Prostate gland (tissue), 2 donors: ENCODE measurements at places on chromosomes 12 and 14.
A peak's percentile ranks its signal among the peaks of the same experiment; 100 is the strongest.

DNA sequence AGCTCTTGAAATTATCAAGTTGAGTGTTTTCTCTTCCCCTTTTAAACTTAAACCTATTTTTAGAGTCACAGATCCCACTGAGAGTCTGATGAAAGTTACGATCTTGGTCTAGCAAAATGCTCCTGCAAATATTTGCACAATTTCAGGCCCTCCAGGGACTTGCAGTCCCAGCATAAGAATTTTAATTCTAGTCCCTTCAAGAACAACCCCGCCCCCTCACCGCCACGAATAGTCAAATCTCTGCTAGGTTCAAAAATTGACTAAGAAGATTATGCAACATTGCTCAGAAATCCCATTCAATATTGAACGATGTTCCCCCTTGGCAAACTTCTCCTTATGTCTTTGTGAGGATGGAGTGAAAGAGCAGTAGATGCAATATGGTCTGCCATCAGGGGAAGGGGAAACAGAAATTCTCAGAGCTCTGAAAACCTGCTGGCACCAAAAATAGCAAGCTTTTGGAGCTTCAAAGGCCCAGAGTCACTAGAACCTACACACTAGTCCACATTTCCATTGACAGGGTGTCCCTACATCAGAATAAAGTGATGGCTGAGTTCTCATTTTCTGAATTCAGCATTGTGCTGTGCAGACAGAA is 127.5 kb upstream of the CCDC175 start:
- no peak for DNase-seq

DNA sequence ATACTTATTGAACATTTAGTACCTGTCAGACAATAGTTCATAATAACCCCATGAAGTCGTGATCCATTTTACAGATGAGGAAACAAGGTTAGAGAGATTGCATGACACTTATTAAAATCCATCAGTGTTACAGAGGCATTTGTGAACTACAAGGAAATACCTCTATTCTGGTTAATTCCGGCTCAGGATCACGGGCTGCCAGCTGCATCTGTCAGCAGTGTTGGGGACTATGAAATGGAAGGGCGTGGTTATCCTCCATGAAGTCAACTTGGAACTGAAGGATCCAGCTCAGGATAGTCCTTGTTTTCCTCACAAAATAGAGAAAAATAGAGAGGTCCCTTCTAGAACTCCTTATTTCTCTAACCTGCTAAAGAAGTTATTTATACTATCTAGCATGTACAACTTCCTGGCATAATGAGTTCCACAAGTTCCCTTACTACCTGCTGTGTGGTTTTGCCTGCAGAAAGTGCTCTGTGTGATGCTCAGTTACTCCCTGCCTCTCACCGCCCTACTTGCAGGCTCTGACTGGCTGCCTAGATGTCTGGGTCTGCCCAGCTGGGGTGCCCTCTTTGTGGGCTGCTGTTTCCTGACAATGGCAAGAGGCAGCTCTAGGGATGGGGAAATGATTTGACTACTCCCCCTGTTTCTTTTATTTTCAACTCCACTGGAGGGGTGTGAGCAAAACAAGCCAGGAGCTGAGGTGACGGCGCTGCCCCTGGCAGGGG is 36.8 kb downstream of the PLXNC1 start:
- DNase-seq, result no peak

- DNase-seq, result no peak
Measured at GRCh38 chr12:125296701-125297100, 231.5 kb downstream of the AACS start.

GRCh38 chr14:51094282-51094821 is 553 bp downstream of the TRIM9 start:
- DNase-seq, result no peak

DNA sequence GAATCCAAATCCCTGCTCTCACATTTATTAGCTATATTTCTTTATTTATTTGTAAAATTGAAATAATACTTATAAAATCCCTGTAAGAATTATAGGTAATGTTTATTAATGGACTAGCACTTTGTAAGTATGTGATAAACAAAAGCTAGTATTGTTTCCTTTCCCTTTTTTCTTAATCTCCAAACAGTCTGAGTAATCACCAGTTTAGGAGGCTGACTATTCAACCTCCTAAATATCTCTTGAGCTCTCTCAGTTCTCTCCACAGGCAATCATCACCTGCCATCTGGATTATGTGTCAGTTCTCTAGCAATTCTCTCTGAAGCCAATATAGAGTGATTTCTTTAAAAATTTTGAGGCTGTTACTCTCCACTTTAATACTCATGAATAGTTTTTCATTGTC is 9.2 kb upstream of the LYZ start:
- no peak for DNase-seq

- no peak for DNase-seq
Measured at GRCh38 chr12:4486980-4487379, 41.4 kb upstream of the FGF6 start.

DNA sequence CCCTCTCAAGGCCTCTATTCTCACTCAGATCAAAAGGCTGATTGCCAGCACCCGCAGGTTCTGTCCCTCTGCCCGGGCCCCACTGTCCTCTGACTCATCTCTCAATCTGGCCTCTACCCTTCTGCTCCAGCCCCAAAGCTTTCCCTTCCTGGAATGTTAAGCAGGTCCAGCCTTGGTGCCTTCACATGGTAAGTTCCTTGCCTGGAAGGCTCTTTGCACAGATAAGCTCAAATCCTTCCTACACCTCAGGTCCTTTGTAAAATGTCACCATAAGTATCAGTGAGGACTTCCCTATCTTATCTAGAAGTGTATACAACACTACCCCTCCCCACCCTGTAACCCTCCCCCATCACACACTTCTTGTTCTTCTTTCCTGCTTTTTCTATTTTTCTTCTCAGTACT is 22.2 kb downstream of the LPCAT3 start:
- DNase-seq, result no peak

- peak; percentile 97 for DNase-seq
Measured at GRCh38 chr14:68979021-68979721, at the start of gene ACTN1. ACTN1 (minus strand) TSS chr14:68979302; CDS start chr14:68979056, 246 bp downstream.

- DNase-seq, result no peak
Measured at GRCh38 chr12:45613296-45613695, 116.2 kb upstream of the ARID2 start.

GRCh38 chr12:64633940-64634337 is 23.6 kb downstream of the RASSF3 start:
- peak; percentile 47 for DNase-seq

DNA sequence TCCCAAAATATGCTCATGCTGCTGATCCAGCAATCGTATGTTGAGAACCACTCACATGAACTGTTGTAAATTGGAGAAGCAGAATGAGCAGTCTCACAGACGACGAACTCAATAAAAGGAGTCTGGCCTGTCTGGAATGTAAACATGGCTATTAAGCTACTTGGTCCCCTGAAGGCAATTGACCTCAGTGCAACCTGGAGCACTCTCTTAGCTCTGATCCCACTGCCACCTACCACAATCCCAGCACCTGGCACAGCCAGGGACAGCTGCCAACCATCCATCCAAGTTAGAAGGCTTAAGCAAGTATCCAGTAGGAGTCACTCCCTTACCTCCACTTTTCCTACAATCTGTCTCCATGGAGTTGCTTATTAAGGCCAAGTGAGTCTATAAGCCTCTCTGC is 406.9 kb upstream of the CLEC14A start:
- DNase-seq, result no peak

DNA sequence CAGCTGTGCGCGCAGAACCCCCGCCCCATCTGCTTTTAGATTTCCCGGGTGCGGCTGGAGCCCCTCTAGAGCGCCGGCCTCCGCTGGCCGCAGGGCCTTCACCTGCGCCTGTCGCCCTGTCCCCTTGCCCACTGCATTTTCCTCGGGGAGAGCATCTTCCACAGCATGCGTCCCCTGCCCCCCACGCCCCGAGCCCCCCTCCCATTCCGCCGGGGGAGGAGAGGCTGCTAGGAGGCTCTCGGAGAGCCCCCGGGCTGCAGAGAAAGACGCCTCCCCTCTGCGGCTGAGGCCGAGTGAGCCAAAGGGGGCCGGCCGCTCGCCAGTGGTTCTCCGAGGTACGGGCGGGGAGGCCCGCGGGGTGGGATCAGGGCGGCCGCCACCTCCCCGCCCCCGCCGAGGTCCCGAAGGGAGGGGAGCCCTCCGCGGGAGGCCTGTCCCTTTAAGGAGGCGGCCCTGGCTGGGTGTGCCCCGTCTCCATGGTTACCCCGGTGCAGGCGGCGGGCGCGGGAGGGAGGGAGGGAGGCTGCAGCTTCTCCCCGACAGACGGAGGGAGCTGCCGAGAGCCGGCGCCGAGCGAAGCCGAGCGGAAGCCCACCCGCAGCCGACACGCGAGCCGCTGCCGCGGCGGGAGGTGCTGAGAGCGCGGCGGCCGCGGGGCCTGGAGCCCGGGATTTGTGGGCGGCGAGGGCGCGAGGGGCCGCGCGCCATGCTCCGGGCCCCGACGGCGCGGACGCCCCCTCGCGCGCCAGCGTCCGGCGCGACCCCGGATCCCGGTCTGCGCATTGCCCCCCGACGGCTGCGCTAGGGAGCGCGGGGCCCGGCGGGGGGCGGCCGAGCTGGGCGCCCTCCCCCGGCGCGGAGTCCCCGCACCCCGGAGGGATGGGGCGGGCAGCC is at the start of gene KCNH3:
Gene KCNH3 (plus strand): TSS at position 521 of the 894 bp plus-strand sequence. CDS start 387 bp downstream, outside the sequence.
- peak; percentile 75 for DNase-seq

DNA sequence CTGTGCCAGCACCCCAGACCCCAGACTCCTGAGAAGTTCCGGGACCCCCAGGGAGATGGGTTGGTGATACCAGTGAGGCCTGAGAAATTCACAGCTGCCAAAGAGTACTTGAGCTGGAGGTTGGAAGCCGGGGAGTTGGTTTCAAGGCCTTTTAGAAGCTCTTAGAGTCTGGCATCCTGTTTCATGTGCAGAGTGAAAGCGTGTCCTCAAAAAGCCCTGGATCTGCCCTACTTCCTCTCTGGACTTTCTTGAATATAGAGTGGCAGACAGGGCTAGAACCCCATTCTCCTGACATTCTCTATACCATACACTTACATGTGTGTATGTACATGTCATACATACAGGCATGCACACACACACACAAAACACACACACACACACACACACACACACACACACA is 31.3 kb upstream of the PPM1A start:
- DNase-seq, result no peak

DNA sequence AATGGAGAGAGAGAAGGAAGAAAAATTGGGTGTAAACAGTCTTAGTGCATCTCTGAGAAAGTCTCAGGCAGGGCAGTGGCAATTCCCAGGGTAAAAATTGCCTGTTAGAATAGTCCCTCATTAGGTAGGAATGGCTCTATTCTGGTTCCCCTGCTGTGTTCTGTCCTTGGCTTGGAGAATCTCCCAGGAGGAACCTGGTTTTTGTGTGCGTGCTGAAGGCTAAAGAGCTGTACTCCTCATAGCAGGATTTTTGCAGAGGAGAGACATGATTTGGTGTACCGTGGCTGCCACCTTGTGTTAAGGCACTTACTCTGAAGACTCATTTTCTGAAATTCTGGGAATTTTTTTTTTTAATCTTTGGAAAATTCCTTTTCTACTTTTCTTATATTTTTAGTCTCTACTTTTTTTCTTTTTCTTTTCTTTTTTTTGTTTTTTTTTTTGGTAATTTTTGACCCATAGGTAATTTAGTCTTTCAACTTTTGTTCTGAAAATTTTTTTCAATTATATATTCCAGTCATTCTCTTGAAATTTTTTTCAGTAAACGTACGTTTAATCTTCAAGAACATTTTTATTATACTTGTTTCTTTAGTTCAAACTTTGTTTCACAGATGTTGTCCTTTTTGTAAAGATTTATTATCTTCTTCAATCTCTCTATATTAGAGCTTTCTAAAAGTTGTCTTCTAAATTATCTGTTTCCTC is 63.8 kb downstream of the FBXO33 start:
- peak; percentile 26 for DNase-seq

GRCh38 chr12:78914859-78915331 is 50.3 kb downstream of the SYT1 start:
- DNase-seq, result no peak

GRCh38 chr12:106845902-106846301 is 71.4 kb downstream of the RIC8B start:
- DNase-seq, result no peak

DNA sequence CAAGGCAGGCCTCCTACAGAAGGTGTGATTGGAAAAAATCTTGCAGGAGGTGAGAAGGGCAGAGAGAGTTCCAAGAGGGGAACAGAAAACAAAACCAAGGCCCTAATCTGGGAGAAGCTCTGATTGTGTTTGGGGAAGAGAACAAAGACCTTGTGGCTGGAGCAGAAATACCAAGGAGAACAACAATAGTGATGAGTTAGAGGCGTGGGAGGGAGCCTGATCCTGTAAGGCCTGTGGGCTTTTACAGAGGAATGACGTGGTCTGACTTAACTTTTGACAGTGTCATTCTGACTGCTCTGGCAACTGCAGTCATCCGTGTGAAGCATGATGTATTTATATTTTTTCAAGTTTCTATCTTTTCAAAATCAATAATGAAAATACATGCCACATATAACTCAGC is 200.6 kb downstream of the ANO4 start:
- DNase-seq, result no peak

DNA sequence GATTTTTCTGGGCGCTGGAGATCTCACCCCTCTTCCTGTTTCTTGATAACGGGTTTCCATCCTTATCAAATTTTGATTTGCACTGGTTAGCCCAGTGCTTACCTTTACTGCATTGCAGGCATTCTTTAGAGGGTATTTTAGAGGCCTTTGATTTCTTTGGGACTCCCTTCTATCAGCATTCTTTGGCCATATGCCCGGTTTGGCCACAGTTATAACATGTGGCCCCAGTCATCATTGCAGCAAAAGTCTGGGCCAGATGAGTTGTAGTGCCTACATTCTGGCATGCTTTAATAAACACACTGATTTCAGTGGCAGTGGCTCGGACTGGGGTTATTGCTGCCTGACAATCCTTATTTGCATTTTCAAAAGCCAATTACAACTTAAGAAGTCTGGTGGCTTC is 82.3 kb downstream of the KCNMB4 start:
- DNase-seq, result no peak

GRCh38 chr12:83183132-83183531 is 496.4 kb downstream of the TMTC2 start:
- no peak for DNase-seq

GRCh38 chr14:65794674-65795279 is 382.2 kb downstream of the FUT8 start:
- no peak for DNase-seq

DNA sequence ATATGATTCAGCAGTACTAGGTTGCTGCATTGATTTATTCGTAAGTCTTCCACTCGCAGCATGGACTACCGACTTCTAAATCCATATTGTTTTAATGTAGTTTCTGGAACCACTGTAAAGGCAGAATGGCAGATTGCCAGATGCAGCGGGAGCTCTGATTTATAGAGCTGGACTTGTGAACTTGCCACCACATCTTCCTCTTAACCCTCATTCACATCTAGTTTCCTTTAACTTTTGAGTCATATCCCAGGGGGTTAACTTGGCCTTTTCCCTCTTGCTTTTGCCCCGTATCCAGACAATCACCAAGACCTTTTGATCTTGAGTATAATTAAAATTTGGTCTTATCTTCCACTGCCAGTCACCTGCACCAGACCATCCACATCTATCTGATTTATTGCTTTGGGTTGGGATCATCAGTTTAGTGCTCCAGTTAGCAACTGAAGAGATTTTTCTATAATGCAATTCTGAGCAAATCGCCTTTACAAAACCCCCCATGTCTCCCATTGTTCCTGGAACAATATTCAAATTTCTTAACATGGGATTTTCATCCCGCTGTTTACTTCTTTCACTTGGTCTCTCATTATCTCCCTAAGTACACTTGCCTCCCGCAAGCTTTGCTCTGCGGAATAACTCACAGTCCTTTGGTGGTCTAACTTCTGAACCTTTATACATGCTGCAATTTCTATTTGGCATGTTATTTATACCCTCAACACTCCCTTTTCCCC is 130.5 kb downstream of the ACSS3 start:
- DNase-seq, result no peak

GRCh38 chr12:25023808-25024207 is 74.9 kb upstream of the BCAT1 start:
- no peak for DNase-seq
